Progenitor cell of endocrine pancreas (in vitro differentiated cells): ENCODE measurements at places on chromosomes 12 and 14. TPM values are rescaled to one million over a fixed set of nuclear protein-coding genes. Genes with fewer than 3 reads are reported as not detected.

DNA sequence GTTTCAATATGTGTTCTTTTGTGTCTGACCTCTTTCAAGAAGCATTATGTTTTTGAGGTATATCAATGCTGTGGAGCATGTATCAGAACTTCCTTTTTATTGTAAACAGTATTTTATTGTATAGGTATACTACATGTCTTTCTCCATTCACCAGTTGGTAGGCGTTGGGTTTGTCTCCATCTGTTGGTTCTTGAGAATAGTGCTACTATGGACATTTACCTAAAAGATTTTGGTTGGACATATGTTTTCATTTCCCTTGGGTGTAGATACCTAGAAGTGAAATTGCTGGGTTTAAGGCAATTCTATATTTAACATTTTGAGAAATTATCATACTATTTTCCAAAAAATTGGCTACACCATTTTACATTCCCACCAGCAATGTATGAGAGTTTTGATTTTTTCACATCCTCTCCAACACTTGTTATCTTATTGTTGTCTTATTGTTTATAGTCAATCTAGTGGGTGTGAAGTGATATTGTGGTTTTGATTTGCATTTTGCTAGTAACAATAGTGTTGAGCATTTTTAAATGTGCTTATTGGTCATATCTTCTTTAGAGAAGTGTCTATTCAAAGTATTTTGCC, 409.2 kb downstream of the IPO8 start:
- DNase-seq, result no peak
- H3K4me3 ChIP-seq, result no peak overlapping the region
- H3K27me3 ChIP-seq, result no peaks in the 10 kb centered on the region
- H3K27ac ChIP-seq, result no peak overlapping the region
- no peaks in the 10 kb centered on the region for H3K4me1 ChIP-seq

- H3K27ac ChIP-seq, result no peak overlapping the region
- H3K27me3 ChIP-seq, result no peaks in the 10 kb centered on the region
- DNase-seq, result no peak
- H3K36me3 ChIP-seq, result no peaks in the 10 kb centered on the region
Measured at GRCh38 chr12:7892186-7892980, 19.7 kb upstream of the SLC2A14 start.

Gene FAM181A
- not detected in 2 replicates for total RNA-seq

Gene SIX6
- total RNA-seq, result not detected in 2 replicates

- no peaks in the 10 kb centered on the region for H3K36me3 ChIP-seq
- H3K4me1 ChIP-seq, result peaks cover 3% of the 10 kb centered on the region
- no peak overlapping the region for H3K4me3 ChIP-seq
- H3K27ac ChIP-seq, result no peak overlapping the region
- DNase-seq, result peak; percentile 54
- H3K27me3 ChIP-seq, result peaks cover 29% of the 10 kb centered on the region
Measured at GRCh38 chr12:131618303-131618658, 92.6 kb upstream of the SFSWAP start.

- H3K27ac ChIP-seq, result no peak overlapping the region
- peaks cover 5% of the 10 kb centered on the region for H3K4me1 ChIP-seq
- no peaks in the 10 kb centered on the region for H3K36me3 ChIP-seq
- no peaks in the 10 kb centered on the region for H3K27me3 ChIP-seq
- no peak overlapping the region for H3K4me3 ChIP-seq
Measured at GRCh38 chr14:55446127-55446736, 5.8 kb upstream of the TBPL2 start.

Gene ESR2
- total RNA-seq, result 0.29 and 0.51 TPM in 2 replicates

DNA sequence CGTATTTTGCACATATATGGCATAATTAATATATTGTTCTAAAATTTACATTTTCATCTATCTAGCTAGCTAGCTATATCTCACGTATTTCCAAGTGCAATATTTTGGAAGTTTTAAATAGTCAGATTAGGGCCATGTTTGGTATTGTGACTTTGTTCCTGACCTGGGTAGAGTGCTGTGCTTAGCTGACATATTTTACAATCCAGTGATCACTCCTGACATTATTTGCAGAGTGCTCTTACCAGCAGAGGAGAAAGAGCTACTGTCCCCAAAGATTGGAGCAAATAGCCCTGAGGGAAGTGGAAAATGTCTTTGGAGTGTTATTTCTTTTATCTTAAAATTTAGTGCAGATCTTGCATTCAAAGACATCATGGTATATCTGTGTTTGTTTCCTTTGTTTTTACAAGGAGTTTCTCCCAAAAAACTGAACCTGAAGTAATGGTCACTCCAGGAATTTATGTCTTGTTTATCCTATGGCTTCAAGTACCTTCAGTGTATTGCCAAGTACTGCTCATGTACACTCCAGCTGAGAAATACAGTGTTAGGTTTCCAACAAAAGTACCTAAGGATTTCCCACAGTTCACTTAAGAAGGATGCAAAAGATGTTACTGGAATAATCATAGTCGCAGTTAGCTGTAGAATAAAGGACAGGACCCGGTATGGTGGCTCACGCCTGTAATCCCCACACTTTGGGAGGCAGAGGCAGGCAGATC, 49.4 kb upstream of the PSMA6 start:
- H3K27ac ChIP-seq, result no peak overlapping the region
- H3K4me1 ChIP-seq, result no peaks in the 10 kb centered on the region
- peaks cover 2% of the 10 kb centered on the region for H3K36me3 ChIP-seq
- no peak for DNase-seq
- H3K27me3 ChIP-seq, result no peaks in the 10 kb centered on the region

DNA sequence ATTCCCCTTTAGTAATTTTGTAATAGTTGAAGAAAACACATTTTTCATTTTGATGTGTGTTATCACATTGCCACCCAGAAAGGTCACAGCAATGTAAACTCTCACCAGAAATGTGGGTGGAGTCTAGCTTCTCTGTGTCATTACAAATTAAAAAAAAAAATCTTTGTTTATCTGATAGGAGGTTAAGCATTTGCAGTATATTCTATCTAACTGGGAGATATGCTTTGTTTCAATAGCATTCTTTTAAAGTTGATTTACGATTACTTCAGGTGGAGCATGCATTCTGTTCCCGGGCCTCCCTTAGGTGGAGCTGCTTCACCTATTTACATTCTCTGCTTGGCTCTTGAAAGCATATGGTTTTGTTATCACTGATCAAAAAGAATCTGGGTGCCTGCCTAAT, 7.8 kb downstream of the ADIPOR2 start:
- DNase-seq, result no peak
- H3K27me3 ChIP-seq, result no peaks in the 10 kb centered on the region
- H3K27ac ChIP-seq, result peak overlapping the region; percentile 72
- no peak overlapping the region for H3K4me3 ChIP-seq
